Stimulated activated CD4-positive, alpha-beta T cell treated with anti-CD3 and anti-CD28 coated beads, Interleukin-4, amount 100 ng/mL, for 1 hour (primary cell): ENCODE measurements at places on chromosomes 4 and X.

GRCh38 chr4:169208516-169208915 is 62.2 kb downstream of the SH3RF1 start:
- DNase-seq, result no peak

DNA sequence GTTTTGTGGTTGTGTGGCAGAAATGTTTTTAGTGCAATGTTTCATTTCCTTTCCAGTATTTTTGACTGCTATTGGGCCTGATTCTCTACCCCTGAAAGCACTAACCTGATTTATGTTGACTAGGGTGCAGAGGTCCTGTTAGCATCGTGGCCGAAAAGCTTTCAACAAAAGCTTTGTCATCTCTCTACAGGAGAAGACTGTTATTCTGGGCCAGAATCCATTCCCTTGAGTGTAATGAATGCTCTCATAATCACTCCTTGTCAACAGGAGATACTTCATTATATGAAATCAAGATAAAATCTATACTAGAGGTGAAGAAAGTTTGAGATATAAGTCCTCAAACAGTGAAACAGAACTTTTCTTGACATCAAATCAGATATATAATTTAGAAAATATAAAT is 195.5 kb downstream of the ZNF330 start:
- DNase-seq, result no peak

DNA sequence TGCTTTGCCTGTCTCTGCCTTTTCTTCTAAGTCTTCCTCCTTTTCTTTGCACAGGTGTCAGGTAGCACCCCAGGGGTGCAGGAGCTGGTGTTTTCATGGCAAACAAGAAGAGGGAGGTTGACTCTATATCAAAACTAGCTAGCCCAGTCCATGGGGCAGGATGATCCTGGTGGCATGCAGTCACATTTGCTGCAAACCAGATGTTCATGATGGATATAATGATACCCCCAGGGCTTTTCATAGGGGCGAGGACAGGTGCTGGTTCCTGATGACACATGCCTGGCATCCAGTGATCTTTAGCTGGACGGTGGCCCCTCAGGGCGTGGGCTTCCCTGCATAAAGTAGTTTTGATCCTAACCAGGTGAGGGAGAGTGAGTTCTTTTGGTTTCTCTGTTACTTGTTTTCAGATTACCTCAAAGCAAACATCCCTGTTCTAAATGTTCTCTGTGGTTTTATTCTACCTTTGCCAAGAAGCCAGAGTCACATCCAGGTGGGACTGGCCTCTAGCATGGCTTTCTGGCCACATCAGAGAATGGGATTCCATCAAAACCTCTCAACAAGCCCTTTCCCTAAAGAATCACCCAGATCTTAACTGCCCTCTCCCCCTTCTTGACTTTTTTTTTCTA is 11.2 kb upstream of the UBA6 start:
- no peak for DNase-seq

DNA sequence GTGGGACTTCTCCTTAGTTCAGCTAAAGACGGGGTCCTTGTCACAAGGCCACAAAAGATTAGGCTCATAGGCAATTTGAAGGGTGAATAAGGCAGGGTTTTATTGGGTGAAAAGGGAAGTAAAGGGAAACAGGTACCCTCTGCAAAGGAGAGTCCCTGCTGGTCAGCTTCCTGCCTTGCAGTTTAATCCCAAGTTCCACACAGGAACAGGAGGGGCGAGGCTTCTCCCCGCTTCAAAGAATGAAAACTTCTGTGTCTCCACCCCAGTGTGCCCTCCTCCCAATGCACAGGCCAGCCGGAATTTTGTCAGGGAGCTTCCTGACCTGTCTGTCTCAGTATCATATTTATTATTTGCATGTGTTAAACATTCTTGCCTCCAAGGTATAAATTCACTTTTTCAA is 37.1 kb downstream of the ITM2A start:
- DNase-seq, result no peak

GRCh38 chr4:1381944-1382541 is 24.2 kb downstream of the NKX1-1 start:
- DNase-seq, result no peak

DNA sequence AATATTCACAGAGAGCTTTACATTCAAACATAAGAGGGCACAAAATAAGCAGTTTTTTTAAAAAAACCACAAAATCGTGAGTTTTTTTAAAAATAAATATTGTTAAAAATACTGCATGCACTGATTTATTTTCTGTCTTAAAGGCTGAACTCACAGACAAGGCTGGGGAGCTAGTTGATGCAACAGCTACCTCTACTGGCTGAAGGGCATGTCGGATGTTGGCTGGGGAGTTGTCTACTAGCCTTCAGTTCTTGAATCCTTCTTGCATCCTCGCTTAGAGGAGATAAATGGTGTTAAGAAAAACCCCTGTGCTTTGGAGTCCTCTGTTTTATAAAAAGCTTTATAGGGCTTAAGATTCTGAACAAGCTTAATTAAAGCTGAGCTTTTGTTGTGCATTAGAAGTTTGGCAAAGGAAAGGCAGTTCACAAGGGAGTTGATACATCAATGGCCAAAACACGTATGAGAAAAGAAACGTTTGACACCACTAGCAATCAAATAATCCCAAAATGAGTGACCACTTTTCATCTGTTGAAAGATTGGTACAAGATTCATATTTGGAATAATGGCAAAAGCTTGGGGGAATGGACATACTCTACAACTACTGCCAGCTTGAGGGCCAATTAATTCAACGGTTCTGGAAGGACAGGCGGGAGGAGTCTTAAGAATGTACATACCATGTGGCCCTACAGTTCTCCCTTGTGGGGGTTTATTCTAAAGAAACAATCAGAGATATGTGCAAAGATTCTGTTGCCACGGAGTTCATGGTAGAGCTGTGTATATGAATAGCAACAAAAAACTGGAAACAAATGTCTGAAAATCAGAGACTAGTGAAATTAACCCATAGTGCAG is 94.7 kb downstream of the SEL1L3 start:
- DNase-seq, result no peak

GRCh38 chrX:53160297-53160983 is 64.6 kb downstream of the KDM5C start:
- no peak for DNase-seq

- no peak for DNase-seq
These were observed 130.3 kb upstream of the ARSJ start for GRCh38 chr4:114109776-114110175.

GRCh38 chr4:158208963-158209640 is 1.2 kb upstream of the TMEM144 start:
- no peak for DNase-seq

DNA sequence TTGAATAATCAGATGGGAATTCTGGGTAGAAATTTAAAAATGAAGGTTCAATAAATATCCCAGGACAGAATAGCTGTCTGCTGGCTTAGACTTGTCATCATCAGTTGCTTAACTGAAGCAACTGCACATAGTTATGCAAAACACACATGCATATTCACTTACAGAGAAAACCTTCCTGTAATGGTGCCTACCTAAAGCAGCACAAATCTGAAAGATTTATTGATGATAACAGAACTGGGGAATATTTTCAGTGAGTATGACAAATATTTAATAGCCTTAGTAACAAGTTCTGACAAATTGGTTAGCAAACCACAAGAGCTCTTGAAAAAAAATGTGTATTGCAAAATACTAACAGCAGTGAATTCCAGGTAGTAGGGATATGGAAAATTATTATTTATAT is 606.8 kb upstream of the BOD1L1 start:
- DNase-seq, result no peak

DNA sequence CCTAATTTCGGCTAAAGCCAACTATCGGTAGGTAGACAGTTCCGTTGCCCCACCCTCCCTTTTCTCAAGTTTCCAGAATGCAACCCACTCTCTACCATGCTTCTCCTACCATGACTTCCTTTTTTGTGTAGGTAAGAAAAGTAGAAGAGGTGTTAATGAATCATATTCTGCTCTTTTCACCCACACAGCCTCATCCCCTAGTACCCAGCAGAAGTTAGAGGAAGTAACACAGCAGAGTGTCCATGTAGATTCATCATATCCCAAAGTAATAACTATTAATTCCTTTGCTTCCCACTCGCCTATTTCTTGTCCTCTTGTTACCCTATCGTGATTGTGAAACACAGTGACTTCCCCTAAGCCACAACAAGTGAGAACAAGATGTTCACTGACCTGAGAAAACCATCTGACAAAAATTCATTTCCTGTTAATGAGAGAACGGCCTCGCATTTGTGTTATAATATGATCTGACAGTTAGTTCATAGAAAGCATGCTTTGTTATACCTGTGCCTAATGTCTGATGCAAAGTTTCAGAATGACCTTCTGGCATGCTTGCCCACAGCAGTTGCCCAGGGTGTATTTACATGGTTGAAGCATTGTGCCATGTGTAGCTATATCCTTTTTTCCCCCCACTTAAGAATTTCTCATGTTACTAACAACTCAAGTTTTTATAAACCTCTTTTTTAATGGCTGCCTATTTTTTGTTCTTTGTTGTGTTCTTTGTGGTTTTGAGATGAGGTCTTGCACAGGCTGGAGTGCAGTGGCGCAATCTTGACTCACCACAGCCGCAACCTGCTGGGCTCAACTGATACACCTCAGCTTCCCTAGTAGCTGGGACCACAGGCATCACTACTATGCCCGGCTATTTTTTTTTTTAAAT is 185.6 kb downstream of the RAP1GDS1 start:
- DNase-seq, result peak; percentile 47

- no peak for DNase-seq
These were observed 1030.9 kb downstream of the FSTL5 start for GRCh38 chr4:161132715-161133425.

DNA sequence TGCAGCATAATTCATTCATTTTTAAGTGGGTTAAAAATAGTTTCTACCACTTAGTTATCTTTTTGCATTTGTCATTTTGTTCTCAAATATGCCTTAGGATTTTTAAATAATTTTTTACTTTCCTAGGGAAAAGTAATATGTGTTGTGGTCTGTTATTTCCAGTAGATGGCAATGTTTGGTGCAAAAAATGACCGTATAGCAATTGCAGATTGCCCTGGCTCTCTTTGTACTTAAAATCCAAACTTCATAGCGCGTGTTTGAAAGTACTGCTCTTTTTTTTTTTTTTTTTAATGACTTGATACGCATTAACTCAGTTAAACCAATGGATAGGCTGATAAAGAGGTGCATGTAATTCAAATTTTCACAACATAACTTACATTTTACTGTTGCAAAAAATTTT is 74.4 kb upstream of the RBMX start:
- DNase-seq, result no peak

GRCh38 chrX:55524487-55524886 is 34.8 kb upstream of the USP51 start:
- no peak for DNase-seq

DNA sequence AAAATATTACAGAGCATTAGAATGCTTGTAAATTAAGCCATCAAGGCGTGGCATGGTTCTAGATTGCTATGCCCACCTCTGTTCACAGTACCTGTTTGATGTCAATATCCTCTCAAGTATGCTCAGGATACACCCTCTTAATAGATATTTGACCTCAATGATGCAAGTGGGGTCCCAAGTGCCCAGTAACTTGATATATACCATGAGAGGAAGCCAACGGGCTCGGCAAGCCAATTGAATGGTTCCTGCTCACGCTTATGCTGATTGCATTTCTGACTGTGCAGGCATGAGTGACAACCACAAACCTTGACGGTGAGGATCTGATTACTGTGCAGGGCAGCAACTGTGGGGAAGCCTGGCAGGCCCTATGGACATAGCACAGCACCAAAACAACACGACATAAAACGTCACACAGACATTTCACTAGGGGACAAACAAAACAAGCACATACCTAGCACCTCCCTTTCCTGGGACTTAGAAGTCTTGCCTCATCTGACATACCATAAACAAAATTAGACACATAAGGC is 179.1 kb upstream of the ETNPPL start:
- DNase-seq, result no peak

- DNase-seq, result no peak
These were observed 290.7 kb upstream of the FAM241A start for GRCh38 chr4:111854494-111855087.

- DNase-seq, result no peak
These were observed 98.8 kb downstream of the SCFD2 start for GRCh38 chr4:53267026-53267425.

DNA sequence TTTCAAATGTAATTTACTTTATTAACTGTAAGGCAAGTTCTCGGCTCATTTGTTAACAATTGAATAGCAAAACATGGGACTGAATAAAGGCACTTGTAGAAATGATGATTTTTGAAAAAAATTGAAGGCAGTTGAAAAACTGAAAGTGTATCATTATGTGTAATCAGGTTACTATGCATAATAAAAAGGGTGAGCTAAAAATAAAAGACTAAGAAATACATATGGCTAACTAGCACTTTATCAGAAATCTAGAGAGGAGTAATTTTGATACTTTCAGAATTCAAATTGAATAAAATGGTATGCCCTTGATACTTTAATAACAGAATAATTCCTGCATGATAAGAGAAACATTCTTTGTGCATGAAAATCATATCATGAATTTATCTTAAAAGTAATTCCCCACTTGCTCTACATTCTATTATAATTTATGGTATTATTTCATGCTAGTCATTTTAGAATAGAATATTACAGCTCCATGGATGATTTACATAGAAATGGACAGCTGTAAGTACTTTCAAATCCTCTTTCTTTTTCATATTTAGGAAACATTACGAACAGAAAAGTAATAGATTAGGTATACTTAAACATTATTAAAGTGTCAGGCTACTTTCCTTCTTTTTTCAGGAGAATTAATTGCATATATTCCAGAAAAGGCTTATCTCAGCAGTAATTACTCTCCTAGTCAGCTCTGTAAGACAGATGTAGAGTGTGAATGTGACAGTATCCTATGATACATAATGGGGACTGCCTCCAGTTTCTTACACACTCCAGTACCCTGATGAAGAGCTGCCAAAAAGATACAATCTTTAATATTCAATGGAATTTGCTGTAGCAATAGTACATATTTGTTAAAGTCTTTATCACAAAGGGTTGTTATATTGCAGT is 697.3 kb downstream of the CCSER1 start:
- DNase-seq, result no peak

DNA sequence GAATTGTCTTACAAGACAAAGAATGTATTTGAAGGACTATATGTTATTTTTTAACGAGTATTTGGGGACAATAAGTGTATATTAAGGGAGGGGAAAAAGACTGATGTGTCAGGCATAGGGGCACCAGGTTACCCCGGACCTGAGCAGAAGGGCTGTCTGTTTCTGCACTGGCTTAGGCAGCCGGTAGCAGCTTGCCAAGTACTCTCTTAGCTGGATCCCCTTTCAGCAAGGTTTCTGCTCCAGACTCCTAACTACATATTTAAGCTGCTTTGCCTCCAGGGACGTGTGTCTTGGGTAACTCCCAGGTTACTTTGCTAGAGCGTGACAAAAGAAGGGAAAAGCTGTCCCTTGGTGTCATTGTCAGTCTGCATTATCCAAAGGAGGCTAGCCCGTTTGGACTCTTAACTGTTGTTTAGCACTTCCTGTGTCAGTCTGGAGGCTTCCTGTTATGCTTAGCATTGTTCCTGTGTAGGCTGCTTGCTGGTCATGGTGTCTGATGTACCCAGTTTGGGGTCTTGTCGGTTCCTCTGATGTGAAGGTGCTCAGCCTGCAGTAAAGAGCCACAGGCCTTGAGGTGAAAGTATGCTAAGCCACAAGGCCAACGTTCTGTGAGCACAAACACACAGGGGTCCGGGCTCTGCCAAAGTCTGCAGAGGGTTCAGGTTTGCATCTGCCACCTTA is 11.6 kb downstream of the CXCR3 start:
- DNase-seq, result no peak

GRCh38 chr4:48103483-48104139 is 30.4 kb downstream of the TXK start:
- no peak for DNase-seq

- DNase-seq, result no peak
These were observed 104.1 kb downstream of the COX7B2 start for GRCh38 chr4:46804781-46805413.
